ENCODE measurements at places on chromosomes 4 and X. TPM values are rescaled to one million over a fixed set of nuclear protein-coding genes. Genes with fewer than 3 reads are reported as not detected.

- DNase-seq: no peak
These were observed 52.5 kb downstream of the VGLL1 start for GRCh38 chrX:136584545-136584944.

- no peak for DNase-seq
These were observed 74.7 kb downstream of the CHRNA9 start for GRCh38 chr4:40409835-40410234.

SPANXN4 gene
- total RNA-seq: not detected

PCDH7 gene
- 6.1 TPM for total RNA-seq

DNA sequence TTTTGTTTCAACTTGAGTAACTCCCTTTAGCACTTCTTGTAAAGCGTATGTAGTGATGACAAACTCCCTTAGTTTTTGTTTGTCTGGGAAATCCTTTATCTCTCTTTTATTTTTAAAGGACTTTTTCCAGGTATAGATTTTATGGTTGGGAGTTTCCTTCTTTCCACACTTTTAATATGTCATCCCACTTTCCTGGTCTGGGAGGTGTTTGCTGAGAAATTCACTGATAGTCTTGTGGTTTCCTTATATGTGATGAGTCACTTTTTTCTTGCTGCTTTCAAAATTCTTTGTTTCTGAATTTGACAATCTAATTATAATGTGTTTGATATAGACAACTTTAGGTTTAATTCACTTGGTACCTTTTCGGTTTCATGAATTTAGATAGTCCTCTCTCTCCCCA is 353.9 kb downstream of the GPAT3 start:
- DNase-seq: no peak

DNA sequence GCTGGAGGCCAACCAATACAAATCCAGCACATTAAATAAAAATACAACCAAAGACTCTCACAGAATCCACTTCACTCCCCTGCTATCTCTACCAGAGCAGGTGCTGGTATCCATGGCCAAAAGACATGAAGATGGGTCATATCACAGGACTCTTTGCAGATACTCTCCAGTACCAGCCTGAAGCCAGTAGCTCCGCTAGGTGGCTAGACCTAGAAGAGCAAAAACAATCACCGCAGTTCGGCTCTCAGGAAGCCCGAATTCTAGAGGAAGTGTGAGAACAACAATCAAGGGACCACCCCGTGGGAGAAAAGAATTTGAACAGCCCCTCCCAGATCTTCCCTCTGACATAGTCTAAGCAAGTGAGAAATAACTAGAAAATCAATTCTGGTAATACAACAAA is 20.2 kb downstream of the CLIC2 start:
- DNase-seq: no peak

GRCh38 chr4:183873409-183874185 is 31.5 kb upstream of the STOX2 start:
- DNase-seq: no peak

- no peak for DNase-seq
These were observed 233.0 kb upstream of the CLNK start for GRCh38 chr4:10917566-10917965.

UGT2B10 gene
- total RNA-seq: not detected

GRCh38 chrX:318068-318738 is 393 bp downstream of the GTPBP6 start:
- DNase-seq: peak; percentile 93

DNA sequence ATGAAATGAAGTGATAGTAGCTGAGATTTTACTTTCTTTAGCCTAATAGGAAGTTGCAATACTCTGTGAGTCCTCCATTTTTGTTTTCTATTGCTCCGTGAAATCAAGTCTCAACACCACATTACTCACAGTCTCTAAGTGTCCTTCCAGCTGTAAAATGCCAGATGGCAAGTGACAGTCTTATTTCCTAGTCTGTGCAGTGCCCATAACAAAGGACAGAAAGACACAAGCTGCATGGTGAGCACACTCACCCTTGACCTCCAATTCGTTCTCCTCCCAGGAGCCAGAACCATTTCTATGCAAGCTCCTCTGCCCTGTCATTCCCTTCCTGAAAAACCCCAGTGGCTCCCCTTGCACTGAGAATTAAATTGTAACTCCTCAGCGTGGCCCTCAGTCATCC is 101.6 kb downstream of the PARM1 start:
- no peak for DNase-seq

GRCh38 chrX:78769946-78770345 is 22.4 kb downstream of the LPAR4 start:
- DNase-seq: no peak

TMPRSS11F gene
- not detected for total RNA-seq

GRCh38 chr4:20696815-20697214 is 3.4 kb upstream of the PACRGL start:
- DNase-seq: no peak

GRCh38 chr4:4461850-4462249 is 74.9 kb downstream of the NSG1 start:
- no peak for DNase-seq

DNA sequence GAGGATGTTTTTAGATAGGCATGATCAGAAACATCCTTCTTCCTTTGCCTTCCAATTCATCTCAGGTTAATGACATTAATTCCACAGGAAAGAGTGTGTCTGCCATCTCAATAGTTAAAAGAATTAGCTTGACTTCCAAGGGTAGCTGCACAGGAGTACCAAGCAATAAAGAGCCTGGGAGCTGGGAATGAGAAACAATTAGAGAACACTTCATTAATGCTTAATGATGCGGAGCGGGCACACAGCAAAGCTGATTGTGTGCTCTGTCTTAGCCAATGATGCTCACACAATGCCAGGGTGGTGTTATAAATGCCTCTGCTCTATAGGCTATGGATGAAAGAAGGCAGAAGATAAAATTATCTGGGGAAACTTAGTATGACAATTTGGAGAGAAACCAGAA is 1052.5 kb upstream of the LCORL start:
- DNase-seq: no peak

DNA sequence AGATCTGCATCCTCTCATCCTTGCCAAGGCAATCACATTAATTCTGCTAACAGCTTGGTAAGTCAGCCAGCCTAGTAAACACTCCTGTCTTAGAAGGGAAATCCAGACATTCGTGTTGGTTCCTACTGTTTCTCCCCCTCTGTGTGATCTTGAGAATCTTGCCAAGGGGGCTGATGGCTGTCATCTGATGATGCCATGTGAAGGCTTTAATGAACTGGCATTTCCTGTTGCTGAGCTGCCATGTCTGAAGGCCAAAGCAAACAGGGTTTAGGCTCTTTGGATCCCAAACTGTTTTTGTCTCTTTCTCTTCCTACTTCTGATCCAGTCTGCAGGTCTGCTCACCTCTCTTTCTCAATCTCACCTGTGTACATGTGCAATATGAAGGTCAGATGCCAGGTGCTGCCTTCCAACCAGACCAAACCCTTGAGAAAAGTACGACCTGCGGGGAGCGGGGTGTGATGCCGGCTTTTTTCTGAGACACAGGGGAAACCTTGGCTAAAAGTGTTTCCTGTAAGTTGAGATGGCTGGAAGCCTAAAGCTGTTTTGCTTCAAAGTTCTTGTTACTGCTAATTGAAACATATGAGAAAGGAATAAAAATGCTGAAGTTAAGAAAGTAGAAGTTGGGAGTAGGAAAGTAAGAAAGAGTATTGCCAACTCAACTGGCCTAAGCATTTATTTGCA is 532.9 kb downstream of the ANKRD50 start:
- DNase-seq: no peak

GAGE13 gene
- not detected for total RNA-seq

DNA sequence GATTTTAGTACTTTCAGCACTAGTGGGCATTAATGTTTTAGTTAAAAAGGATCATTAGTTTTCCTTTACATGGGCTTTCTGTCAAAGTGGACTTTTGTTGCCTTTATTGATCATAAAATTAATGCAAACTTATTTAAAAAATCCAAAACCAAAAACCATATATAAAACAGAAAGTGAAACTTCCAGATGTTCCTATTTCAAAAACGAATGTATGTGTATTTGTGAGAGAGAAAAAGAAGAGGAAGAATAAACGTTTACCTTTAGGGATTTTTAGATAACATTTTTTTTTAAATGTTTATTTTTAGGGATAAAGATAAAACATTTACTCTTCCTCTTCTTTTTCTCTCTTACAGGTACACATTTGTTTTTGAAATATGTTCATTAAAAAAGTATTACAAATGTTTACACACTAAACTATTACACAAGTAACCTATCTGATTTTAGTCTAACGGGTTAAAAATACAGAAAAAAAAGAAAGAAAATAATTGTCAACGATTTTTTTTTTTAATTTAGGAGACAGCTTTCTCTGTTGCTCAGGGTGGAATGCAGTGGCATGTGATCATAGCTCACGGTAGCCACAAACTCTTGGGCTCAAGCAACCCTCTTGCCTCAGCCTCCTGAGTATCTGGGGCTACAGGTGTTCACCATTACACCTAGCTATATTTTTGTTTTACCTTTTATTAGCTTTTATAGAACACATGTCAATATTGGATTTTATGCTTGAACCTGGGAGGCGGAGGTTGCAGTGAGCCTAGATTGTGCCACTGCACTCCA is 16.8 kb upstream of the COX18 start:
- DNase-seq: no peak

DNA sequence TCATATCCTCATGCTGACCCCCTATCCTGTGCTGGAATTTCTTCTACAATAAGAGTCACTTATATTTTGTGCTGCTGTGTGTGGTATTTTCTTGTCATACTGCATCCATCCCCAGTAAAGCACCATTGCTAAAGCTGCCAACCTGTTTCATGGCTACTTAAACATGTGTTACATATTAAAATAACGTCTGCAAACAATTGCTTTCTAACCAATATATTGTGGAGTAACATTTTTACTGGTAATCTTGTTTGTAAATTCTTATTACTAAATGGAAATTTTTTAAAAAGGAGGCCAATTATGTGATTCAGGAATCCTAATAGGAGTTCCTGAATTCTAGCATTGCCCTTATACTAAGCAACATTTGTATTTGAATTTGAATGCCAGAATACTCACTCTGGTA is 160.3 kb upstream of the VEGFC start:
- DNase-seq: no peak

DMRTC1 gene
- total RNA-seq: 0.38 TPM

- no peak for DNase-seq
These were observed 16.9 kb upstream of the TMEM165 start for GRCh38 chr4:55378617-55379467.

GRCh38 chr4:79893456-79893855 is 179.6 kb downstream of the ANTXR2 start:
- DNase-seq: no peak

- no peak for DNase-seq
These were observed 17.6 kb downstream of the TMEM187 start for GRCh38 chrX:153989973-153990655.

DNA sequence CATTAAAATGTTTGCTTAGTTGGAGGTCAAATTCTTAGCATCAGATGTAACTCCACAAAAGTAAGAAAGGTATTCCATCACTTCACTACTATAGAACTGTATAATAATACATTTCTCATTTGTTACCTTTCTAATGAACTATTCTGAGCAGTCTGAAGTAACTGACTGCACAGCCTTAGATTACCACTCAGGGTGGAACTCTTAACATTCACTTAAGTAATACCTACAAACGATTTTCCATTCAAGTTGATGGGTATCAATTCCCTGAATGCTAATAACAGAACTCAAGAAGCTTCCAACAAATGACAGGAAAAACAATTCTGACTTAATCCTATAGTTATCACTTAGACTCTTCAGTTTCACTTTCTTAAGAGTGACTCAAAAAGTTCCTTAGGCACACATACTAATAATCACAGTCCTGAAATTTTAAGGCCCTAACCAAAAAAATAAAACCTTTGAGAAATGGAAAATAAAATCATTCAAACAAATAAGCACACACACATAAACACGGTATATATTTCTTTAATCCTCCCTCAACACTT is 20.9 kb downstream of the HNRNPD start:
- no peak for DNase-seq

DNA sequence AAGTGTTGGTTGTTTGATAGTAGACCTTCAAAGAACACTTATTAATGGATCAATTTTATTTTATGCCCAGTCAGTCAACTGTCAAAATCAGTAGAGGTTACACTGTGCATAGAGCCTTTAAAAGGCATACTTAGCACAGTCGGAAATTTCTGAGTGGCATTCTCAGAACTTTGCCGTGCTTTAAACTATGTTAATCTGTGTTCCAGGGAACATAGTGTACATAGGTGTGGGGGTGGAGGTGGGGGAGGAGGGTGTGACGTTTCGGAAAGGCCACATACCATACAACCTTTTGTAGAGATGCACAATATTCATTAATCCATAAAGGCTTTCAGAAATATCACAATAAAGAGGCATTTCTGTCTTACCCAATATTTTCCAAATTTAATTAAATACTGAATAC is 75.8 kb downstream of the RS1 start:
- DNase-seq: no peak

DNA sequence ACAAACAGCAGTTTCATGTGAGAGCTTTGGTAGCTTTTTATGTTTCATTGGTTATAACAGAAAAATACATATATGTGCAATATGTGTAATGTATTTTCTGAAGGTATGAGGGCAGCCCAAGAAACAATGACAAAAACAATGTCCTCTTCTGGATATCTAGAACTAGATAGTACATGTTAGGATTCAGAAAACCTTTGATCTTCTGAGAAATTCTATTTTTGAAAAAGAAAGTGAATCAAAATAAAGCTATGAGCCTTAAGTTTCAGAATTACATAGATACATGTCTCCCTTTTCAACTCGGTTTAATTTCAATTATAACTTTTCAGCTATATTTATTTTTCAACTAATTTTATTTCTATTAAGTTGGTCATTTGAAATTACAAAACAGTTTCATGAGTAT is 131.9 kb downstream of the REELD1 start:
- no peak for DNase-seq

GRCh38 chrX:83469551-83469950 is 38.5 kb upstream of the POU3F4 start:
- peak; percentile 31 for DNase-seq

SYN1 gene
- total RNA-seq: 2.9 TPM

ANK2 gene
- 47.2 TPM for total RNA-seq

DNA sequence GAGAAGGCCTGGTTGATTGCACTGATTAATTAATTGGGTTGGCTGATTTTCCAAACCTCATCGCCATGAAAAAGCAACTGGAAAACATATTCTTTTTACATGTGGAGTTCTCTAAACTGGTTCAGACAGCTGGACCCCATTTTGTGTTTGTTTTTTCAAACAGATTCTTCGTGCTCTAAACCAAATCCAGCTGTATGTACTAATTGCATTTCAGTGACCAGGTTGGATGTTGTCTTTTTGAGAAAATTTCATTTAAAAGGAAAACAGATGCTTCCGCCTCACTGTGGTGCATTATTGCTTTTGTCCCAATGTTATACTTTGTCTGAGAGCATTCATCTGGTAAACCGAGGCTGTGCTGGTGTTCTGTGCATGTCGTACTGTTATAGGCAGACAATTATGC is 67.8 kb upstream of the LNX1 start:
- no peak for DNase-seq

UCP1 gene
- 19.5 TPM for total RNA-seq

- no peak for DNase-seq
These were observed 189.7 kb upstream of the ITM2A start for GRCh38 chrX:79556800-79557199.

- peak; percentile 39 for DNase-seq
These were observed 704.9 kb upstream of the PABPC4L start for GRCh38 chr4:134906404-134907023.

- no peak for DNase-seq
These were observed 807.4 kb downstream of the STIM2 start for GRCh38 chr4:27668001-27668400.

GRCh38 chrX:53171356-53171755 is 53.7 kb downstream of the KDM5C start:
- DNase-seq: no peak

GRCh38 chr4:147340591-147341120 is 140.2 kb upstream of the EDNRA start:
- no peak for DNase-seq
